ENCODE measurements at places on chromosomes 16 and 17.

DNA sequence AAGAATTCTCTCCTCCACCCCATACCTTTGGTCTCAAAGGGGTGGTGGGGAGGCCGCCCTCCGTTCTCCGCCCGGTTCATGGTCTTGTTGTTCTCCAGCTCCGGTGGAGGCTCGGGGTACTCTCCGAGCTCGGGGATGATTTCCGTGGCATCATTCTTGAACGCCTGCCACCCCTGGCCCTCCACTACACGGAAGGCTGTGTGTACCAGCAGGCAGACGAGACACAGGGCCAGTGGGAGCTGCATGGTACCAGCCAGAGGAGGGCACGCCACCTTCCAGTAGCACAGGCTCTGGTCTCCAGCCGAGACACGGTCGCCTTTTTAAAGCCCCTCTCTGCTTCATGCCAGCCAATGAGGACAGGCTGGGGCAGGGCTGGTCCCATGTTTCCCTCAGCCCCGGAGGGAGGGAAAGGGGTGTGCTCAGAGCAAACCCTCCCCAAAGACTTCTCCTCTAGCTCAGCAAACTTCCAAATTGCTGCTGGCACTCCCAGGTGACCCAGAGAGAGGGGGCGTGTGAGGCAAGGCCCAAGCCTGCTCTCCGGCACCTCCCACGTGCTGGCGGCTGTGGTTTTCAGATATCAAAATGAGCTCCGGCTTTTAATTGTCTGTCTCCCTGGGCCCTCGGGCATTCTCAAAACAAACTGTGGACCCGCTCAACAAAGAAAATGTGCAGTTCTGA, at the start of gene SOST:
Gene SOST, minus strand, starts transcription at position 295 of the 678 bp plus-strand sequence. Its CDS starts 50 bp downstream, at position 245.
- DNase-seq = no peak

DNA sequence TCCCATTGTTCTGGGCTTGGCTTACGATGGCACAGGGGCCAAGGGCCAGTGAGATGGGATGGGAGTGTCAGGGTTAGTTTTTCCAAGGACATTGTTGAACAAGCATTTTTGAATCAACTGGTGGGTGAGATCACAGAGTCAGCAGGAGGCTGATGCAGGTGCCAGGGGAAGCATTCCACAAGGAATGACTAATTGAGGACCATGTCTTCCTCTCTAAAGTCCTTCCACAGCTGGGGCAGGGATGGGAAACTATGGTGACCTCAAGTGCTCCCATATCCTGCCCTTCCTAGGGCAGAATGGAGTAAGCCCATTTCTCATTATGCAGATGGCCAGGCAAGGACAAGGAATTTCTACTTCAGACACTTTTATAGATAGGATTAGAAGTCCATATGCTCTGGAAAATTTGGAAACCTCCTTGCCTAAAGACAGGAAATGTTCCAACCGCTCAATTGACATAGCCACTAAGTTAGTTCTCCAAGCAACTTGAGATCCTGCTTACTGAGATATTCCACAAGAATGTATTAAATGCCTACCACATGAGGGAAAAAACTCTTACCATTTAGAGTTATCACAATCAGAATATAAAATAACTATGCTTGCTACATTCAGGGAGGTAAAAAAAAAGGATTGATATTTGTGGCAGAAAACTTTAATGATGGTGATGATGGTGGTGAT, 21.2 kb upstream of the ENGASE start:
- no peak for DNase-seq

GRCh38 chr16:2422123-2422867, 7.0 kb upstream of the CCNF start:
- no peak for DNase-seq

DNA sequence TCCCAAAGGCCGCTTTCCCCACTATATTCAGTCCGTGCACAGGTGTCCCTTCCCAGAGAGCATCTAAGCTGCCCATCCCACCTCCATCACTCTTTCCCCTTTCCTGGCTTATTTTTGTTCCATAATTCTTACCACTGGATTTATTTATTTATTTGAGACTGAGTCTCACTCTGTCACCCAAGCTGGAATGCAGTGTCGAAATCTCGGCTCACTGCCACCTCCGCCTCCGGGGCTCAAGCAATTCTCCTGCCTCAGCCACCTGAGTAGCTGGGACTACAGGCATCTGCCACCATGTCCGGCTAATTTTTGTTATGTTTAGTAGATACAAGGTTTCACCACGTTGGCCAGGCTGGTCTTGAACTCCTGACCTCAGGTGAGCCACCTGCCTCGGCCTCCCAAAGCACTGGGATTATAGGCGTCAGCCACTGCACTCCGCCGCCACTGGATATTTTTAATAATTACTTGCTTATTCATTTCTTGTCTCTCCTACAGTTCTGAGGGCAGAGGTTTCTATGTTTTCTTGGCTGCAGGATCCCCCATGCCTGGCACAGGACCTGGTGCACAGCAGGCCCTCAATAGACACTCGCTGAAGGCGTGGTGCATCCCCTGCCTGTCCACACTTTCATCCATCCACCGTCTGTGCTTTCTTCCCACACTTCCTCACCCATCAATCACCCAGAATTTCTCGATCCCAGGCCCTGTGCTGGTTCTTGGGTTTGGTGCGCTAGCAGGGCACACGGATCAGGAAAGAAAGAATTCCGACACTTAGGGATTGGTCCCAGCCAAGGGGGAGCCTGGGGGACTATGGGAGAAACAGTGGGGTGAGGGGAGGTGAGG, 9.9 kb upstream of the ADGRG1 start:
- DNase-seq = no peak
